ENCODE measurements at places on chromosomes 7 and 10.
A peak's percentile ranks its signal among the peaks of the same experiment; 100 is the strongest.

DNA sequence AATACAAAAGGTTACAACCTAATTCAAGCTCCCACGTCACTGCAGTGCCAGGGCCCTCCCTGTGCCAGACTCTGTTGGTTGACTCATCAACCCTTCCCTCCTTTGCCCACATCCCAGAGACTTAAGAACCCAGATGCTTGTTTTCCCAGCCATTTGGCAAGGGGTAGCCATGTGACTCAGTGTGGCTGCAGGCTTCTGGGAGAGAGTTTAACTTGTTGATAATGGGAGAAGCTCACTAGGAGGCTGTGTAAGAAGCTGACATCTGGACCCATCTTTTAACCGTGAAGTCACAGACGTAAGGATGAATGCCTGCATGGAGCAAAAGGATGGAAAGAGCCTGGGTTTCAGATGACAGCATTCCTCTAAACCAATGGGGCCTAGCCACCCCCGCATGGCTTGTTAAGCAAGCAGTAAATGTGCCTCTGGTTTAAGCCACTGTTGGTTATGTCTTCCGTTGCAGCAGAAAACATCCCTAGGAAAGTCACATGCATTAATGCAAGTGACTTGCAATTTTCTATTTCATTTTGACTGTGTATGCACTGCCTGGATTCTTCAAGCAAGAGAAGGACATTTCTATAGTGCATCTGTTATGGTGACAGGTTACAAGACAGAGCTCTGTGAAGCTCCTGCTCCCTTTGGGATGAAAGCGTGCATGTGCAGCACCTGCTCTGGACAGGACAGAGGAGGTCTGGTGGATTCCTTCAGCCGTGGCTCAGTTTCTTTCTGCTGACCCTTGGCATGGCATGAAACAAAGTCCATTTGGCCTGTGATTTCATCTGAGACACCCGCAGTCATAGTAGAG lies 57.5 kb upstream of the CREB5 start:
- DNase-seq, result peak; percentile 95

- peak; percentile 49 for DNase-seq
These were observed 34.3 kb upstream of the ADAM12 start for GRCh38 chr10:126422567-126422966.

DNA sequence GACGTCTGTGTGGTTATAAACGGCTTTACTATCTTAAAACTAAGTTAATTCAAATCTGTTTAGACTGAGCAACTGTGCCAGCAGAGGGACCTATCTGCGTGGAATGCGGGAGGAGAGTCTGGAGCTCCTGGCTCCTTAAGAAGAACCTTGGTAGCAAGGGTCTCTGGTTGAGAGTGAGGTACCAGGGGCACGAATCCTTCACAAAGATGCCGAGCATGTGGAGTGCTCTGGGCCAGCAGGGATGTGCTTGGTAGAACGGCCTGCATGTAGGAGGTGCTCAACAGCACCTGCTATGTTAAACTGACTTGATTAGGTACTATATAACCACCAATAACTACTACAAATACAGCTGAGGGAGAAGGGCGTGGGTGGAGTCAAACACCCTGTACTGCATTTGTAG lies 102.6 kb downstream of the VIPR2 start:
- DNase-seq, result no peak

GRCh38 chr10:70222340-70222794 lies 10.9 kb downstream of the PPA1 start:
- peak; percentile 14 for DNase-seq

GRCh38 chr10:3749600-3749999 lies 35.4 kb downstream of the KLF6 start:
- peak; percentile 55 for DNase-seq

DNA sequence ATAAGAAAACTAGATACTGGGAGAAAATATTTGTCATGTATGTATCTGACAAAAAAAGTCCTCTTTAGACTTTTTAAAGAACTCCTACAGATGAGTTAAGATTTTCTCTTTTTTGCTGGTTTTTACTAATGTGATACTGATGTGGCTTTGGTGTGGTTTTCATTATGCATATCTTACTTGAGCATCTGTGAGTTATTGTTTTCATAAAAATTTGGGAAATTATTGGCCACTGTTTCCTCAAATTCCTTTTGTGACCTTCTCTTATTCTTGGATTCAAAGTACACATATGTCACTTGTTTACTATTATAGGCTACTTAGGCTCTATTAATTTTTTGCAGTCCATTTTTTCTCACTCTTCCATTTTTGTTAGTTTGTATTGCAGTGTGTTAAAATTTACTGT lies 89.0 kb downstream of the PPP1R9A start:
- no peak for DNase-seq

DNA sequence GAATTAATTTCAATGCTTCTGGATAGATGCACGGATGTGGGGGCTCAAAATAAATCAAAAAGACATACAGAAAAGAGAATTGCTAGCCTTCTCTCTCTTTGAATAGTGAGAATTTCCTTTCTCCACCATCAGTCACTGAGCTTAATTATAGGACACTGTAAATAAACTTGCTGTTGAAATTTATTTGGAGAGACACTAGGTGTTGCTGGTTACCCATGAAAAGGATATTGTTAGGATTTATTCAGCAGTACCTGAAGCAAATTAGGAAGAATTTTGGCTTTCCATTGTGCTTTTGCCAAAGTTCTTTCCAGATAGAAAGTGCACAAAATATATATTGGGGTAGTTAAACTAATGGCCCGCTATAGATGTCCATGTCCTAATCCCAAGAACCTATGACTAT lies 27.6 kb downstream of the GCC1 start:
- no peak for DNase-seq

- DNase-seq, result no peak
These were observed 53.4 kb downstream of the HSPA12A start for GRCh38 chr10:116688741-116689495.

GRCh38 chr10:114110174-114110972 lies 63.6 kb downstream of the CCDC186 start:
- no peak for DNase-seq

DNA sequence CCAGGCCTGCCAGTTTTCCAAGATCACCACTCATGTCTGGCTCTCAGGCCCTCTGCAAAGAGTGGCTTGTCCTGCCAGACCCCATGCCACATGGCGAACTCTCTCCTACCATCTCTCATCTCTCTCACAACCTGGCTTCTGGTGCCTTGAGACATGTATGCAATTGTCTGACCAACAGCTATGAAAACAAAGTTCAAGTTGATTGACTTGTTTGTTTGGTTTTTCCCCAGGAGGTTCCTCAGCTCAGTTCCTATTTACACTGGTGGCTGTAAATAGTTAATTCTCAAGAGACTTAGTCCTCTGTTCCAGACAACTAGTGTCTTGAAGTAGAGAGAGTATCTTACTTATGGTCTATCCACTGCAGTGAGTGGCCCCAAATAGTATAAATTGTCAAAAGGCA lies 131.8 kb downstream of the SNX10 start:
- DNase-seq, result no peak

GRCh38 chr7:155685070-155685790 lies 40.8 kb downstream of the RBM33 start:
- no peak for DNase-seq

DNA sequence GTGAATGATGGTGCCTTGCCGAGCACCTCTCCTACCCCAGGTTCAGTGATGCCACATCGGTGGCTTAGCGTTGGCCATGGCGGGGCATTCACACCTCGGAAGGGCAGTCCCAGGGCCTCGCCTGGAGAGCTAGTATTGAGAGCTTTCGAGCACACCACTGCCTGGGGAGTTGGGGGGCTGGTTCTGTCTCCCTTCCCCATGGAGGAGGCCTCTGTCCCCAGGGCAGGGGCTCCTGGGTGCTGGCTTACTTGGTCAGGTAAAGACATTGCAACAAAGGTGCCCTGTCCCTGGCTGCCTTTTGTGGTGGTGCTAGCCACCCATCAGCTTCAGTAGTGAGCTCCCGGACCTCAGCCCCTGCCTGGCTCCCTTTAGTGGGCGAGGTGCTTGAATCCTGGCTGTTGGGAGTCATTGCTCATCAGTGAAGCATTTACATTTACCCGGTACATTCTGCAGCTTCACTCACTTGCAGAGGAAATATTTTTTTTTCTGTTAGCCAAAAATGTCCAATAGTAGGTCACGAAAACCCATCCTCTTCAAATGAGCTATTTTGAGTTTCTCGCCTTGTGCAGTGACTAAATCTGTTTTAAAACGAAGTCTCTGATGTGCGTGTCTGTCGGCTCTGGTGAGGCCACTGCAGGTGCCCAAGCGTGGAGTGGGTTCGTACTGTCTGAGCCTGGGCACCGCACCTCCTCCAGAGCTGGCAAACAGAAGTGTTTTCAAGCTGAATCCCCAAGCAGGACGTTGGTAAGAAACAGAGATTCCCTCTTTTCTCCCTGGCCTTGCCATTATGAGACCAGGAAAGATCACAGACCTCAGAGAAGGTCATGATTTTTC lies 95.5 kb downstream of the INPP5A start:
- peak; percentile 47 for DNase-seq

GRCh38 chr7:69756235-69756634 lies 158.0 kb downstream of the AUTS2 start:
- DNase-seq, result no peak

GRCh38 chr10:3832022-3832786 lies 47.2 kb upstream of the KLF6 start:
- DNase-seq, result no peak

GRCh38 chr10:110918643-110919348 lies at the start of gene BBIP1:
BBIP1 (minus strand) TSS chr10:110919180; CDS start chr10:110918157, 1,023 bp downstream.
- peak; percentile 100 for DNase-seq

- no peak for DNase-seq
These were observed 553 bp upstream of the ADD3 start for GRCh38 chr10:110007161-110007700.

DNA sequence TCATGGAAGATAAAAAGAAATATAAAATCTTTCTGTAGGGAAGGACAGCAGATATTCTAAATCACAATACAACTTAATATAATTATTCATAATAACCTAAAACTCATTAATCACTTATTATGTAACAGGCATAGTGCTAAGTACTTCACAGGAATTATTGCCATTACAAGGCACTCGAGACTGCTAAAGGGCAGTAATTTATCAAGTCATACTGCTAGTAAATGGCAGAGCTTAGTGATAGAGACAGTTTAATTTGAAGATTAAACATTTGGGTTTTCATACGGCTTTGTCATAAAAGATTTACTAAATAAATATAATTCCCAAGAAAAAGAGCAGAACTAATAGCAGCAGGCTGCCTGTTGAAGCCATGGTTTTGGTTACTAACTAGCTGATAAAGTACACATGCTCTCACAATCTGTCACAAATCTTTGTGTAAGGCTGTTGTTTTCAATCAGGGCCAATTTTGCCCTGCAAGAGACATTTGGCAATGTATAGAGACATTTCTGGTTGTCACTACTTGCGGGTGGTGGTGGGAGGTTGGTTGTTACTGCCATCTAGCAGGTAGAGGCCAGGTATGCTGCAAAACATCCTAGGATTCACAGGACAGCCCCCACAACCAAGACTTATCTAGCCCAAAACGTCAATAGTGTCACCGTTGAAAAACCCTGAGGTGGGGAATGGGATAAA lies 233.3 kb upstream of the CACNA2D1 start:
- no peak for DNase-seq

GRCh38 chr7:15326044-15326644 lies 235.7 kb downstream of the AGMO start:
- DNase-seq, result peak; percentile 50

- no peak for DNase-seq
These were observed 124.6 kb downstream of the IMMP2L start for GRCh38 chr7:111437736-111438135.

DNA sequence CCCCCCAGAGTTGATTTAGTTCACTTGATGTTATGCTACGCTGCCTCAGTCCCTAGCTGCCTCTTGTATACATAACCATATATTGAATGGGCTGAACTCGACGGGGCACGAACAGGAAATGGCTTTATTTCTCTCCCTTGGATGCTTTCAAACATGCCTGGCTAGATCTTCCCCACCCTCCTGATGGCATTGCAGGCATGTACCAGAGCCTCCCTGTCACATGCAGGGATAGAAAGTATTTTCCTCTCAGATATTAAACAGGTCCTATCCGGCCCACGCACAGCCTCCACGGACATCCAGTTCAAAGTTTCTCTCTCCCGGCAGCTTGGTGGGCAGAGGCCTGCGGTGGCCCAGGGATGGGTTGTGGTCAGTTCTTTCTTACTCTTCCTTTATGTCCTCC lies 422.1 kb downstream of the RPS24 start:
- DNase-seq, result no peak

DNA sequence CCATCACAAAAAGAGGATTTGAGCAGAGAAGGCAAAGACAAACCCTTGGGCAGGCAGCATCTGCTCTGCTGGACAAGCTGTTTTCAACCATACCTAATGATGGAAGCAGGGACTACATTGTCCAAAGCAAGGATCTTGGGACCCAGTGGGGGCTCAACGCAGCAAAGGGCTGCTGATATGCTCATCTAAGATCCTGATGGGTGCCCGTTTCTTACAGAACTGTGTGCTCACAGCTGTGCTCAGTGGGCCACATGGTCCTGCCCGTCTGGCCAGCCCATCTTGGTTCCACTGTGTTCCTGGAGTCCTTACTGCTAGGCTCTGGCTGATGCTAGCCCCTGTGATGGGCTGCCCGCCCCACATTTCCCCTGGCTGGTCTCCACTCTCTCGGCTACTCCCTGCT lies 36.1 kb downstream of the GPRIN2 start:
- DNase-seq, result no peak

GRCh38 chr10:97188261-97188711 lies 2.5 kb upstream of the SLIT1 start:
- no peak for DNase-seq

- no peak for DNase-seq
These were observed 217.5 kb downstream of the SDK1 start for GRCh38 chr7:3518546-3518945.

GRCh38 chr10:83605783-83606630 lies 533.3 kb upstream of the GHITM start:
- DNase-seq, result peak; percentile 26

- DNase-seq, result no peak
These were observed 37.0 kb downstream of the JAKMIP3 start for GRCh38 chr10:132102717-132103110.

All from astrocyte of the spinal cord (primary cell).